ENCODE measurements at places on chromosomes 6 and 20. TPM values are rescaled to one million over a fixed set of nuclear protein-coding genes. Genes with fewer than 3 reads are reported as not detected.

DNA sequence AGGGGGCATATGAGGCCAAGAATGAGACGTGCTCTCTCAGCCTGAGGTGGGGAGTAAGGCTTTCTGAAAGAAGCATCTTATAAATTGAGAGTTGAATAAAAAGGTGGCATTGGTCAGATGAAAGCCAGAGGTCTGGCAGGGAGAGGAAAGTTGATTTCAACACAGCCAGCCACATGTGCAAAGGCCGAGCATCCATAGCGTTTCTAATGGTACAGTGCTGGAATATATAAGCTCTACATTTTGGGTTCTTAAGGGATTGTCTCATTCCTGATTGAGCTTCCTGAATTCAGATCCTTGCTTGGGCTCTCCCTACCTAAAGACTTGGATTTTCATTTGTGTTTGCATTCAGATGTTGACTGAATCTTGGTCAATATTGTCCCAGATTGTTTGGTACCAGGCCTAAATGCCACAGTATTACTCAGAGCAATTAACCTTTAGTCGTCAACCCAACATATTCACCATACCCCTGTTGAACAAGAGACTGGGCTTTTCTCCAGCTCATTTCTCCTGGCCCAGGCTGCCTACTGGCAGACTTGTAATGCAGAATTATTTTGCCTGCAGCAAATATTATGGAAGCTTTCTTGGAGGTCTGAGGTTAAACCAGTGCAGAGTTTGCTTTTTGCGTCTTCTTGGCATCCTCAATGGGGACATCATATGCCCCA lies 14.5 kb upstream of the BCAS1 start:
- no peak for DNase-seq

DNA sequence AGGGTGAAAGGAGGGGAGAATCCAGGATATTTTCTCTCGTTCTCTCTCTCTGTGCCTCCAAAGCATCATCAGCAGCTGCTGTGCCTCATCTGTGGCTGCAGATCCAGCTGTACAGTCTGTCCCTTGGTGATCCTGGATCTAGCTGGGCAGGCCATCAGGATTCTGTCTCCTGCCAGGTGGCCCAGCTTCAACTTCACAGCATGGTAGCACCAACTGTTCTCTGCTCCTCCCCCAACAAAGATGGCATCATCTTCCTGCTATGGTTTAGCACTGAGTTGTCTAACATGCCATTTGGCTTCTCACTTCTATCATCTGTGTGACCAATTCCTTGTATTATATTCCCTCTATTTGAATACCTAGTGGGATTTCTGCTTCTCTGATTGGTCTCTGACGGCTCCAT lies 28.6 kb upstream of the ARFGEF2 start:
- no peak for DNase-seq

DNA sequence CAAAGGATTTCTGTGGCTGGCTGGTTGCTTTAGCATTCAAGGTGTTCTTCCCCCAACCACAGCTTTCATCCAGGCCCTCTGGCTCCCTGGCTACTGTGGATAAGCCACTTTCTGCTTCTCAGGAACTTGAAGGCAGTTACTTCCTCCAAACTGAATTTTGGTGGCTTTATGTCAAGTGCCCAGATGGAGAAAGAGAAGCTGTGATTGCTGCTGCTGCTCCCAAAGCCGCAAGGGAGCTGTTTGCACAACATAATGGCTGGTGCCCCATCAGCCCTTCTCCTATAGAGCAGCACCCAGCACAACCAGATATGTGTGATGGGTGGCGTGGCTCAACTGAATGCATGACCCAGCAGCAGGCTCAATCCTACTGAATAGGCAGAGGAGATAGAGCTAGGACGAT lies 465.2 kb downstream of the MAFB start:
- no peak for DNase-seq

- peak; percentile 81 for DNase-seq
Measured at GRCh38 chr6:85574932-85575598, 18.6 kb downstream of the SNX14 start.

- DNase-seq = no peak
Measured at GRCh38 chr6:118705544-118706491, 54.4 kb upstream of the CEP85L start.

- DNase-seq = no peak
Measured at GRCh38 chr6:155771822-155772221, 316.2 kb upstream of the NOX3 start.

The LZTS3 gene
- total RNA-seq = 4.6 TPM

The FAM217A gene
- total RNA-seq = not detected
